ENCODE measurements at places on chromosomes 2 and 18.

DNA sequence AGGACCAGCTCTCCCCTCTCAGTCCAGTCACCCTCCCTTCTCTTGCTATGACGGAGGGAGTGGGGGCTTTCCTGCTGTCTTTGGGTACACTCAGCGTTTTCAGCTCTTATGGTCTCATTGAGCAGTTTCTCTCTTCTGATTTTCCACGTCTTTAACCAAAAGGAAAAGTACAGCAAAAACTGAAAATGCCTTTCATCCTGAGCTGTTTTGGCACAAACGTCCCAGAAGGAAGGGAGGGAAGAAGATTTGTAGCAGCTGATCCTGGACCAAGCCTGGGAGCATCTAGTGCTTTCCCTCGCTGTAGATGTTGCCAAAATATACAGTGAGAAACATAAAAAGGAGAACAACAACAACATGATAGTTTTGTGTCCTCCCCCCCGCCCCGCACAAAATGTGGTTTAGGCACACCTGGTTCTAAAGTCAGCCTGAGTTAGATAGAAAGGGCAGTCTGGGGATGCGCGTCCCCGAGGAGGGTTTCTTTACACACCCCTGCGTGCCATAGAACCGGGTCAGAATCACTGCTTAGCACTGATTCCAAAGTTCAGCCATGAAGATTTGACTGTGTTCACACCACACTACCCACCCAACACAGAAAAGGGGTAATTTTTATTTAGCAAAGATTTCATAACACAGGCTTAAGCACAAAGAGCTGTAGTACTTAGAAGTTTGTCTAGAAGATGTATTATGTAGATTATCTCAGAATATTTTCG, 53.4 kb downstream of the SLC40A1 start:
- no peak for DNase-seq

DNA sequence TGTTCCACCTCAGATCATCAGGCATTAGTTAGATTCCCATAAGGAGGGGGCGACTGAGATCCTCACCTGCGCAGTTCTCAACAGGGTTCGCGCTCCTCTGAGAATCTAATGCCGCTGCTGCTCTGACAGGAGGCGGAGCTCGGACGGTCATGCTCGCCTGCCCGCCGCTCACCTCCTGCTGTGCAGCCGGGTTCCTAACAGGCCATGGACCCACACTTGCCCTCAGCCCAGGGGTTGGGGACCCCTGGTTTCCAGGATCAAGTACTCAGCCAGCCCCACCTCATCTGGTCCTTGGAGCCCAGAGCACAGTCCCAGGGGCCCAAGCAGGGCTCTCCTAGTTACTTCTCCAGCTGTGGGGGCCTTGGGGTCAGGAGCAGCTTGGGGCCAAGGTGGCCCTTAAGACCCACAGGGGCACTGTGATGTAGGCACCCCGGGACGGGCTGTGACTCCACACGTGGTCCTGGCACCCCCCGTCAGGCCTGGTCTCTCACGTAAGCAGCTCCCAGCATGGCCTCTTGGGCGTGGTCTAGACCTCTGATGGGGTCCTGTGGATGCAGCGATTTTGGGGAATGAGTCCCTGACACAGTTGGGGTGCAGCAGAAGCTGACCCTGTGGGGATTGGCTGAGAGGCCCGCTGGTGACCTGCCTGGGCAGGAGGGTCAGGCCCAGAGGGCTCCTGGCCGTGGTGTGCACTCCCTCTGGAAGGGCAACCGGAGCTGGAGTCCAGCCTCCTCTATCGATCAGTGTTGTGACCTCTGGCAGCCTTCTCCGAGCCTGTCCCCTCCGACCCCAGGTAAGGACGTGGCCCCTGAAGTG, 28.3 kb upstream of the OTOS start:
- no peak for DNase-seq

GRCh38 chr2:59019566-59020159, 778.5 kb upstream of the FANCL start:
- DNase-seq: no peak

- DNase-seq: no peak
Observed at GRCh38 chr2:207046724-207047123, 107.4 kb downstream of the CPO start.

All from stimulated activated naive B cell treated with anti-CD40 and anti-IgM and Interleukin-4, amounts not matched to agents 10 μg/mL and 1 μg/mL and 100 μg/mL, for 72 hours (primary cell).